ENCODE measurements at places on chromosomes 2 and 18.

GRCh38 chr2:123720760-123721159, 304.3 kb upstream of the CNTNAP5 start:
- DNase-seq, result no peak

- no peak for DNase-seq
These were observed 231.3 kb upstream of the TANK start for GRCh38 chr2:160928854-160929301.

- DNase-seq, result no peak
These were observed 293.3 kb downstream of the MTX2 start for GRCh38 chr2:176562359-176563078.

GRCh38 chr18:56789004-56789888, 138.1 kb downstream of the WDR7 start:
- DNase-seq, result peak; percentile 1

GRCh38 chr2:69082430-69082997, 69.5 kb downstream of the ANTXR1 start:
- DNase-seq, result no peak

- no peak for DNase-seq
These were observed 69.3 kb downstream of the MAPK4 start for GRCh38 chr18:50629148-50629631.

- no peak for DNase-seq
These were observed 59.4 kb downstream of the DGKD start for GRCh38 chr2:233413559-233414272.

DNA sequence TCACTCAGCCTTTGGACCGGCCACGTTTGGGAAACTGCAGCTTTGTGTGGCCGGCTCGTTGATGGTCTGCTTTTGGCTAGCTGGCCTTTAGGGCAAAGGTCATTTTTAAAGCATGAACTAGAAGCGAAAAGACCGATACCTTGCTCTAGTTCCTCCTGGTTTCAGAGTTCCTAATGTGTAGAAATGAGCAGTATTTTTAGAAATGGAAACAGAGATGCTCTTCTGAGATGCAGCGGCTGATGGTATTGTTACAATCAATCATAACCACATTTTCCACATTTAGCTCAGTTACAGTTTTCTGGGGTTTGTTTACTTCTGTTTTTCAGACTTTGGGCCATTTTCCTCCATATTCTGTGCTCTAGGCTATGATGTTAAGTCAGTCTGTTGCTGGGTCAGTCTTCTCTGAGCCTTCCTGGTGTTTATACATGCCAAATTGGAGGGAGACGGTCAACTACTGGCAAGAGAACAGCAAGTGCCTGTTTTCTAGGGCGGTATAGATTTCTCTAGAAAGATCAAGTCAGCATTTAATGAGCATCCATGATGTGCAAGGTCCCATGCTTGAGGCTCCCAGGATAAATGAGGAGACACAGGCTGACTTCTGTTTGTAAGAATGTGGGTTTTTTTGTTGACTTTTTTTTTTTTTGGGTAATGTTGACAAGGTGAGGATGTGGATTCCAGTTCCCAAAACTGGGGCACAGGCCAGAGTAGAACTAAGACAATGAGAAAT, 28.0 kb downstream of the RNF144A start:
- no peak for DNase-seq

DNA sequence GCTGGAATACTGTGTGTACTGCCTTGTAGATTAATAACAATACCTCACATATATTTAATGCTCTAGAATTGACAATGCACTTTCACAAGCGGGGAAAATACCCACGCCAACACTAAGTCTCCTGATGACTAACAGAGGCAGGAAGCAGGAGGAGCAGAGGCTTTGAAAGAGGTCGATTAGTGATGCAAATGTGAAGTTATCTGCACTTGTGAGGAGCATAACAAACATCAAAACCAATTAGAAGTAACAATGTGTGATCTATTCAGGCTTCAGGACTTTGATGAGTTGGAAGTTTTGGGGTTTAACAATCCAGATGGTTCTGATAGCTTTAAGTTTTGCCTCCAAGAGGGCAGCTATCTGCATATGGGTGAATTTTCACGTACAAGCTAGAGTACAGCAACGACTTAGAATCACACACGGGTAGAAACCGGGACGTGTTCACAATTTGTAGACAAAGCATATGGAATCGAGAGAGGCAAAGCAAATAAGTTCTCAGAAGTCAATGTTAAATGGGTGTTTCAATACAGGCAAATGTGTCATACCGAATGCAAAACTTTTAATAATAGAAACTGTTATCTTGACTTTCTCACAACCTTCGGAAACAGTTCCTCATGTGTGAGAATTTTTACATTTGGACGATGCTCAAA, 114.5 kb downstream of the METTL8 start:
- DNase-seq, result peak; percentile 68

GRCh38 chr2:163210430-163210918, 371.9 kb upstream of the KCNH7 start:
- no peak for DNase-seq

GRCh38 chr18:52691841-52692240, 351.8 kb downstream of the DCC start:
- DNase-seq, result no peak

DNA sequence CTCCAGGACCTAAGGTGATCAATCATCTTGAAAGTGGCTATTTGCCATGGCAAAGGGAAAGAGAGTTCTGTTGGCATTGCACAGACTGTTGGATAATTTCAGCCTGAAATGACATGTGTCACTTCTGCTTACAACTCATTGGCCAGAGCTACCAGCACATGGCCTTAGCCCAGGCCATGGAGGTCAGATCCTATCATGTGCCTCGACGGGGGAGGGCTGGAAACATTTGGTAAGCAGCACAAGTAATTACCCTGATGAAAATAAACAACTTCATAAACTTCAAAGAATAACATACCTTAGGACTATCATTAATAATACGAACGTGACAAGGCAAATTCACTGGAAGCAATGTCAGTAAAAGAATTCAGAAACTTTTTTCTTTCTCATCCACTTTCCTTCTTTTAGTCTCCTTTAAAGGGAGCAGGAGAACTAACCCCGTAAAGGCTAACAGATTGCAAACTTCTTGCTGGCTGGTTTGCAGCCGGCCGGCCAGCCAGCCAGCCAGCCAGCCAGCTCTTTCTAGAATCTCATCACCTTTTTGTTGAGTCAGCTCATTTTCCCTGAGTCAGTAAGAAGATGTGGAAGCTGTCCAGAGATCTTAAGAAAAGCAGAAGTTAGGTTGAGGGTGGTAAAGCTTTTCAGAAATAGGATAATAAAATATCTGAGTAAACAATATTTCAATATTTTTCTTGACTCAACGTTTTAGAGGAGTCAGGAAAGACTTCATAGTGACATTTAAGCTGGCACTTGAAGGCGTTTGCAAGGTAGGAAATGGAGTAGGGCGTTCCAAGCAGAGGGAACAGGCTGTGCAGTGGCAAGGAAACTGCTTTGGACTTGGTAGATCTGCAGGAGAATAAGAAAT, 31.9 kb downstream of the CNRIP1 start:
- DNase-seq, result no peak

DNA sequence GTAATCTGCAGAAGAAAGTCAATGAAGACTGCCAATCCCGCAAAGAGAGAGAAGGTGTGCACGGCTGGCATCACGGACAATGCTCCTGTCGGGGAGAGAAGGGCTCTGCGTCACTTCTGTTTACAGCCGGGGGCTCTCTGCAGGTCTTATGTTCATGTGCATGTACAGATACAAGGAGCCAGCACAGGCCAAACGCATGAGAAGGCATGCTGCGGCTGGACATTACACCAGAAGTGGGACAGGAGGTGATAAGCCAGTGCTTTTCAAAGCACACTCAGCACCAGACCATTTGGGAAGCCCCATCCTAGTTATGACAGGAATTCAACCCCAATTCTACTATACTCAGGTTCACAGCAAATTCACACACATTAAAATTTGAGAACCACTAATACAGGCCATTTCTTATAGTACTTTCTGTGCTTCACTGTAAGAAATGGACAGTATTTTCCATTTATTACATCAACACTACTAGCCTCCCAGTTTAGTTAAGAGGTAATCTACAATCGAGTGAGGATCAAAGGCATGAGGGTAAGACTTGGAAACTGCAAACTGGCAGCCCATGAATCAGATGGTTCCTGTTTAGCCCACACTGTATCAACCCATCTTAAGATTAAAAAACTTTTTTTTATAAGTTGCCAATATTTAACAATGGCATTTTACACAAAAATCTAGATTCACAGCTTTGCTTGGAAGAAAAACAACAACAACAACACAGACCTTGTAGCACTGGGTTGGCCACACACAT, 38.2 kb downstream of the RMC1 start:
- no peak for DNase-seq

- DNase-seq, result no peak
These were observed 129.3 kb upstream of the UNC80 start for GRCh38 chr2:209642146-209642820.

- no peak for DNase-seq
These were observed 593.2 kb downstream of the ZEB2 start for GRCh38 chr2:143926736-143927135.

DNA sequence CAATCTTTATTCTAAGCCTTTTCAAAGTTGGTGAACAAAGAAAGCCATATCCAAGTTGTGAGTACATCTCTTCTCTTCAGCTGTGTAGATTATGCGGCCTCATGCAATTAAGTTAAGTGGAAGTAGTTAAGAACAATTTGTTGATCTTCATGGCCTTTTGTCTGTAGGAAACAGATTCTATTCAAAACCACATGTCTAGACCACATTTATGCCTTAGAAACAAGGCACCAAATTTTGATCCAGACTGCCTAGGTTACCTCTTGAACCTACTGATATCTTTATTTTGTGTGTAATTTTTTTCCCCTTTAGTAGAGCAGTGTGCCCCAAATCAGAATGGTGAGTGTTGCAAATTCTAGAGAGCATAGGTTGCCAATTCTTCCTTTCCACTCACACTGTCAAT, 101.6 kb upstream of the CERS6 start:
- DNase-seq, result no peak

DNA sequence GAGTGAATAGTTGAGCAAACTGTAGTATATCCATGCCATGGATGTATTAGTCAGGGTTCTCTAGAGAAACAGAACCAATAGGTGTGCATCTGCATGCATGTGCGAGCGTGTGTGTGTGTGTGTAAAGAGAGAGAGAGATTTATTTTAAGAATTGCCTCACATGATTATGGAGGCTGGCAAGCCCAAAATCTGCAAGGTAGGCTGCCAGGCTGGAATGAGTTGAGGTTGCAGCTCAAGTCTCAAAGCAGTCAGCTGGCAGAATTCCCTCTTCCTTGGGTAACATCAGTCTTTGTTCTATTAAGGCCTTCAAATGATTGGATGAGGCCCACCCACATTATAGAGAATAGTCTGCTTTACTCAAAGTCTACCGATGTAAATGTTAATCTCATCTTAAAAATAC, 187.8 kb downstream of the ANAPC1 start:
- no peak for DNase-seq

GRCh38 chr2:230956827-230957755, 32.0 kb upstream of the GPR55 start:
- DNase-seq, result peak; percentile 31

- DNase-seq, result no peak
These were observed 41.8 kb downstream of the CFAP221 start for GRCh38 chr2:119586085-119586484.
